ENCODE measurements at places on chromosomes 2 and 18. TPM values are rescaled to one million over a fixed set of nuclear protein-coding genes. Genes with fewer than 3 reads are reported as not detected.

GRCh38 chr2:85926931-85927661, 38.3 kb upstream of the ST3GAL5 start:
- peaks cover 2% of the 10 kb centered on the region for H3K27me3 ChIP-seq
- H3K27ac ChIP-seq, result no peak overlapping the region
- no peaks in the 10 kb centered on the region for H3K36me3 ChIP-seq
- DNase-seq, result no peak
- no peak overlapping the region for H3K4me3 ChIP-seq

DNA sequence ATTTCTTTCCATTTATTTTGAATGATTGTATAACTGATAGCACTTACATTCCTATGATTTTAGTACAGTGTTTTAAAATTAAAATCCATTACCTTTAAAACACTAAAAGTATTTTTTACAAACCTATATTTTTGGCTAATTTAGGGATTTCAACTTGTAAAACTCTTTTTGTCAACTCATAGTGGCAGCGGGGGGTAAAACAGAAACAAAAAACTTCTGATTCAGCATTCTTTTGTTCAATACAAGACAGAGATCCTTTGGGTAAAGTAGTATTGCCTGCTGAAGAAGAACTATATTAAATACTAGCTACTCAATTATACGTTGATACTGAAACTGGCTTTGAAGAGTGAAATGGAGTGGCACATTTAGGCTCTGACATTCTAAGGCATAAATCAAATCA, 437.4 kb upstream of the CDH19 start:
- no peaks in the 10 kb centered on the region for H3K36me3 ChIP-seq
- no peak overlapping the region for H3K27ac ChIP-seq
- no peak for DNase-seq

- no peaks in the 10 kb centered on the region for H3K4me1 ChIP-seq
- H3K4me3 ChIP-seq, result no peak overlapping the region
- H3K27ac ChIP-seq, result no peak overlapping the region
- H3K36me3 ChIP-seq, result no peaks in the 10 kb centered on the region
- peaks cover 2% of the 10 kb centered on the region for H3K27me3 ChIP-seq
These were observed 30.7 kb upstream of the CALCRL start for GRCh38 chr2:187478719-187479118.

- H3K27ac ChIP-seq, result no peak overlapping the region
- no peaks in the 10 kb centered on the region for H3K27me3 ChIP-seq
- H3K4me1 ChIP-seq, result no peaks in the 10 kb centered on the region
- no peak overlapping the region for H3K4me3 ChIP-seq
- H3K36me3 ChIP-seq, result no peaks in the 10 kb centered on the region
- DNase-seq, result no peak
These were observed 1572.1 kb upstream of the LRRTM1 start for GRCh38 chr2:81876624-81877023.

- no peak for DNase-seq
- H3K27ac ChIP-seq, result peak overlapping the region; percentile 85
- peaks cover 24% of the 10 kb centered on the region for H3K36me3 ChIP-seq
- peak overlapping the region; percentile 89 for H3K4me3 ChIP-seq
- peaks cover 77% of the 10 kb centered on the region for H3K4me1 ChIP-seq
These were observed 899 bp downstream of the SLC1A4 start for GRCh38 chr2:64989982-64990614.

GRCh38 chr2:42048299-42049220, 739 bp downstream of the PKDCC start:
- H3K27ac ChIP-seq, result no peak overlapping the region
- H3K36me3 ChIP-seq, result no peaks in the 10 kb centered on the region
- peaks cover 63% of the 10 kb centered on the region for H3K27me3 ChIP-seq
- no peak for DNase-seq

GRCh38 chr2:127084611-127085316, 22.2 kb downstream of the BIN1 start:
- peak; percentile 21 for DNase-seq
- H3K4me1 ChIP-seq, result peaks cover 59% of the 10 kb centered on the region

- H3K4me1 ChIP-seq, result peaks cover 12% of the 10 kb centered on the region
- no peaks in the 10 kb centered on the region for H3K27me3 ChIP-seq
- H3K36me3 ChIP-seq, result peaks cover 16% of the 10 kb centered on the region
- DNase-seq, result no peak
- no peak overlapping the region for H3K4me3 ChIP-seq
- H3K27ac ChIP-seq, result no peak overlapping the region
These were observed 60.5 kb upstream of the POMC start for GRCh38 chr2:25228848-25229278.

DNA sequence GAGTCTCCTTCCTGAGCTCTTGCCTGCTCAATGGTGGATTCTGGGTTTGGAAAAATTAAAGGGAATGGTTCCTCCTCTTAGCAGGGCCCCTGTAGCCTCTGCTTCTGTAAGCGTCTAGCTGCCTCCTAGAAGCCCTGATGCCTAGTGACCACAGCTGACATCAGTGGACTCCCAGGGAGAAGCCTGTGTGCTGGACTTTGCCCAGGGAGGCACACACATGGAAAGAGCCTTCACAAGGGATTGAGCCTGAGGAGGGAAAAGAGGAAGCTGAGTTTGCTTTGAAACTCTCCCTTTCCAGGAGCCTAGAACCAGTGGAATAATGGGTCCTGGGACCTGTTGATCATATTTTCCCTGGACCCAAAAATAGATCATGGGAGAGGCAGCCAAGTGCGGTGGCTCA, 1.4 kb upstream of the CFAP65 start:
- no peak overlapping the region for H3K27ac ChIP-seq
- DNase-seq, result no peak
- H3K4me1 ChIP-seq, result peaks cover 9% of the 10 kb centered on the region
- no peaks in the 10 kb centered on the region for H3K36me3 ChIP-seq
- H3K4me3 ChIP-seq, result no peak overlapping the region

GRCh38 chr2:174343343-174343622, 8.5 kb downstream of the SP9 start:
- H3K36me3 ChIP-seq, result peaks cover 10% of the 10 kb centered on the region
- no peak for DNase-seq
- peaks cover 56% of the 10 kb centered on the region for H3K27me3 ChIP-seq
- no peak overlapping the region for H3K27ac ChIP-seq
- peaks cover 27% of the 10 kb centered on the region for H3K4me1 ChIP-seq

- peak overlapping the region; percentile 82 for H3K27ac ChIP-seq
- H3K27me3 ChIP-seq, result peaks cover 12% of the 10 kb centered on the region
- peaks cover 19% of the 10 kb centered on the region for H3K4me1 ChIP-seq
These were observed 7.2 kb downstream of the POMC start for GRCh38 chr2:25161055-25161781.

- no peaks in the 10 kb centered on the region for H3K27me3 ChIP-seq
- H3K27ac ChIP-seq, result no peak overlapping the region
- no peak overlapping the region for H3K4me3 ChIP-seq
- no peak for DNase-seq
- peaks cover 16% of the 10 kb centered on the region for H3K36me3 ChIP-seq
These were observed 5.7 kb upstream of the MBP start for GRCh38 chr18:77138270-77138669.

The CD207 gene
- total RNA-seq, result not detected

The SPHKAP gene
- not detected for total RNA-seq

The CCDC102B gene
- total RNA-seq, result 1.1 TPM

The INPP5D gene
- 61.2 TPM for total RNA-seq

The RPRM gene
- total RNA-seq, result 0.20 TPM

The EFR3B gene
- total RNA-seq, result 0.22 TPM

The IL1R2 gene
- total RNA-seq, result 1.1 TPM

The KCTD1 gene
- 5.3 TPM for total RNA-seq

The RAX gene
- total RNA-seq, result not detected

The HOXD13 gene
- total RNA-seq, result not detected
